ENCODE measurements at places on chromosomes 11 and 22.

GRCh38 chr11:43947815-43948214, 5.4 kb downstream of the C11orf96 start:
- no peak for DNase-seq

DNA sequence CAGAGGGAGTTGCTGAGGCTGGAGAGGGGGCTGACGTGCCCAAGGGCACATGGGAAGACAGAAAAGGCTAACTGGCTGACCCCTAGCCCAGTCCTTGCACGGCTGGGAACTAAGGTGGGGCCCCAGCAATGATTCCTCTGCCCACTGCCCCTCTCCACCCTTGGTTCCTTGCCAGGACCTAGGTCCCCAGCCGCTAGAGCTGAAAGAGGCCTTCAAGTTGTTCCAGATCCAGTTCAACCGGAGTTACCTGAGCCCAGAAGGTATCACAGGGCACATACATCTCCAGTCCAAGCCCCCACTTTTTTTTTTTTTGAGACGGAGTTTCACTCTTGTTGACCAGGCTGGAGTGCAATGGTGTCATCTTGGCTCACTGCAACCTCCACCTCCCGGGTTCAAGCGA, 390 bp downstream of the CTSW start:
- DNase-seq: no peak

DNA sequence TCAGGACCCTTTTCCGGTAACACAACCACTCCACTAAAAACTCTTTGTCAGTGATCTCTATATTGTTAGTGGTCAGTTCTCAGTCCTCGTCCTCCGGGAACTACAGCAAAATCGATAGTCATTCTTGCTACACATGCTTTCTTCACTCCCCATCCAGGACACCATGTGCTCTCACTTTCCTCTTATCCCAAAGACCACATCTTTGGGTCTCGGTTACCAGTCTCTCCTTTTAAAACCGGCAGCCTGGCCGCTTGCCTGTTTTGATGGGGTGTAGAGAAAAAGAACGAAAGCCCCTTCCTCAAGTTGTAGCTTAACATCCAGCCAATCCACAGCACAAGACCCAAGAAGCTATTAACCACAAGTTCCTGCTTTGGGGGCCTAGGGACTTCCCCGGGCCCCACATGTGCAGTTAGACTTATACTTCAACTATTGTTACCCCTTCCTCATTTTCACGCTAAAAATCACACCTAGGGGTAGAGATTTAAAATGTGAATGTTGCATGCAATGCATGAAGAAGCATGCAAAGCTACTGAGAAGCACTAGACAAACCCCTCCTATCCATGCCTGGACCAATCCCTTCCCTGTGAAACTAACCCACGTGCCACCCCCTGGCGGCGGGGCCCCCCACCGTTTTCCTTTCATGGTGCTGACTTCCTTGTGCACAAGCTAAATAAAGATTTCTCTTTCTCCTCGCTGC, 1.5 kb upstream of the TOLLIP start:
- no peak for DNase-seq

DNA sequence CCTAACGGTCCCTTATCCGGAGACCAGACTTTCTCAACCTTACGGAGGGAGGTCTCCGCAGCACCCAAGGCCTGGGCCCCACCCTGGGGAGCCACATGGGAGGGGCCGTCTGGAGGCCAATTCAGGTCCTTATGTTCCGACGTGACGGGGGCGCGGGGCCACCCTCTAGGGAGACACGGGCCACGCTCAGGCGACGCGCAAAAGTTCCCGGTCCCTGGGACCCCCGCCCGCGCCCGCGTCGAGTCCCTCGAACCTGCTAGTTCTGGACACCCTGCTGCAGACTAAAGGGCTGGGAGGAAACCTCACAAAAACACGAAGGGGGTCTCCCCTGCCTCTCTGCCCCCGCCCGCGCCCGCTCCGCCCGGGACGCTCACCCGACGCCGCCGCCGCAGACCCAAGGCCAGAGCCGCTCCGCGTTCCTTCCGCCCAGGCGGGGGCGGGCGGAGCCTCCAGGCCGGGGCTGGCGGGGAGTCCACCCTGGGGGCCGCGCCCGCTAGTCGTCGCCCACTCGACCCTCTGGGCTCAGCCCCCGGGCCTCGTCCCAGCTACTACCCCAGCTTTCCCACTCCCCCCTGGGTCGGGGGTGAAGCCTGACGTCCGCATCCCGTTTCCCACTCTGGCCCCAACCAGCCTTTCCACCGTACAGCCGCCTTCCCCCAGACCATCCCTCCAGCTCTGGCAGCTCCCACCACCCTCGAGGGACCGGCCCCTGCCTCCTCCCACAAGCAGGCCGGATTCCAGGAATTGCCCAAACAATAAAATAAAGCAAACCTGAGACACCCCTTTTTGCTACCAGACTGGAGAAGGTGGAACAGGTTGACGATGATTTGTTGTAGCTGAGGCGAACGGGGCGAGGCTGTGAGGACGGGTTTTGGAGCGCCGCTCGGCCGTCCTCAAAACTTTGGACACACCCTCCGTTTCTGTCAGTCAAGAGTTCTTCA, 2.7 kb downstream of the RNH1 start:
- DNase-seq: no peak

GRCh38 chr11:125263268-125263790, 98.8 kb downstream of the PKNOX2 start:
- peak; percentile 100 for DNase-seq

DNA sequence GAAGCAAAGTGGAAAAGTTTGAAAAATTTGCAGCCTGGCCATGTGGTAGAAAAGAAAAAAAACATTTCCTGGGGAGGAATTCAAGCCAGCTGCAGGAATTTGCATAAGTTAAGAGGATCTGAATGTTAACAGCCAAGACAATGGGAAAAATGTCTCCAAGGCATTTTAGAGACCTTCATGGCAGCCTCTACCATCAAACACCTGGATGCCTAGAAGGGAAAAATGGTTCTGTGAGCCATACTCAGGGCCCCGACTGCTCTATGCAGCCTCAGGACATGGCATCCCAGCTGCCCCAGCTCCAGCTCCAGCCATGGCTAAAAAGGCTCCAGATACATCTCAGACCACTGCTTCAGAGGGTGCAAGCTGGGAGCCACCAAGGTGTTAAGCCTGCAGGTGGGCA, 149.1 kb upstream of the SOX6 start:
- DNase-seq: no peak

DNA sequence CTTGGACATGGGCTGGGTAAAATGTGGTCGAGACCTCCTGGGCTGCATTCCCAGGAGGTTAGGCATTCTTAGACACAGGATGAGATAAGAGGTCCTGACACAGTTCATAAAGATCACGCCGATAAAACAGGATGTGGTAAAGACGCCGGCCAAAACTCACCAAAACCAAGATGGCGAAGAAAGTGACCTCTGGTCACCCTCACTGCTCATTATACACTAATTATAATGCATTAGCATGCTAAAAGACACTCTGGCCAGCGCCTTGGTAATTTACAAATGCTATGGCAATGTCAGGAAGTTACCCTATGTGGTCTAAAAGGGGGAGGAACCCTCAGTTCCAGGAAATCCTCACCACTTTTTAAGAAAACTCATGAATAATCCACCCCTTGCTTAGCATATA, 983.3 kb downstream of the OPCML start:
- DNase-seq: no peak

DNA sequence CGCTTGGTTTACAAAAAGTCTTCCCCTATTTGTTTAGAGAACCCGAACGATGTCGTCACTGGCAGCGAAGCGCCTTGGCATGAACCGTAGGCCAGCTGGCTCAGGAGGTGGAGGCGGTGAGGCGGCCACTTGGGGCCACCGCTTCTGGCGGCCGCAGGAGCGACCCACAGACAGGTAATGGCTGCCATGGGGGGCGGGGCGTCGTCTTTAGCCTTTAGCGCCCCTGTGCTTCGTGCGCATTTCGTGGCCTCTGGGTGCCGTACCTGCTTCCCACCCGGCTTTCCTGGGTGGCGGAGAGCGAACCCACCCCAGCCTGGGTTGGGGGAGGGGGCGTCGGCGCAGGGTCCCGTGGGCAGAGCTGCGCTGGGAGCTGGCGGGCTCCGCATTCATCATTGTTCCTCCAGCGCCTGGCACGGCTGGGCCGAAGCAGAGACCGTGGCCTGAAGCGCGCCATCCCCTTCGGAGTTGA, 469 bp upstream of the OSBP2 start:
- peak; percentile 35 for DNase-seq

- DNase-seq: no peak
Observed at GRCh38 chr11:1844221-1845094, 5.7 kb downstream of the TNNI2 start.

GRCh38 chr11:95680169-95680929, 109.2 kb downstream of the FAM76B start:
- peak; percentile 85 for DNase-seq

Measured in IMR-90 (cell line).